Gastroesophageal sphincter (tissue), 4 donors: ENCODE measurements at places on chromosomes 1 and 21.

DNA sequence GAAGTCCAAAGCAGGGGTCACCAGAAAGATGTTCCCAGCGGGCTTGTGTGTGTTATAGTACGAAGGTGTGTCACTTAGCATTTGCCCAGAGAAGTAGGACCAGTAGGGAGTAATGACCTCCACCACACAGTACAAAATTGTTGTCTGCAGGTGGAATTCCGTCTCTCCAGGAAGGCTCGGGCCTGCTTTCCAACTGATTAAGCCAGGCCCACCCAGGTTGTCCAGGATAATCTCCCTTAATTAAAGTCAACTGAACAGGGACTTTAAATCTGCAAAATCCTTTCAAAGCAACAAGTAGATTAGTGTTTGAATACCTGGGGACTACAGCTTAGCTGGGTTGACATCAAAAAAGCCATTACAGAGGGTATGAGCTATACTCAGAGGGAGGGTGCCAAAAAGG, 131.3 kb downstream of the BACH1 start:
- ATAC-seq, result no peak

GRCh38 chr1:91605566-91605965, 104.9 kb downstream of the CDC7 start:
- no peak for ATAC-seq

DNA sequence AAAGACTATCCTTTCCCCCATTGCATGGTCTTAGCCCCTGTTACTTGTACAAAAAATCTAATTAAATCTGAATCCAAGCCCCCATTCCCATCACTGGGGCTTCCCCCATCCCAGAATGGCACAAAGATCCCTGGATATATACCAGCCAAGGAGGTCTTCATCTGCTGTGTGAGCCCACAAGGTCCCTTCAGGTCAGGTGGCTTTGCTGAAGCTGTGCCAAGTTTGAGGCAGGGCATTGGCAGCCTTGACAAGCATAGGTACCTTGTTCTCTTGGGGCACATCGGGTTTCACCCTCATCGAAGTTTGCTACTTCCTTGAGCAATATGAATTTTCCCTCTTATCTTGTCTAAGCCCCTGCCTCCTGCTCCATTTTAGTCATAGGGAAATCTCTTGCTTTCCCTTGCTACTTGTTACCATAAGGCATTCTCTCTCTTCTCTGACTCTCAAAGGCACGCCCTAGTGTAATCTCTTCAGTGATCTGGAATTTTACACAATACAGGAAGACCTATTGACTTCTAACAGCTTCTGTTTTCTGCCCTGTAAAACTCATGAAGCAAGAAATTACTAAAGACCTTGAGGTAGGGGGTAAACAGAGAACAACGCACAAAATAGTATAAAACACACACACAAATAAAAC, 71.4 kb upstream of the COG2 start:
- no peak for ATAC-seq

DNA sequence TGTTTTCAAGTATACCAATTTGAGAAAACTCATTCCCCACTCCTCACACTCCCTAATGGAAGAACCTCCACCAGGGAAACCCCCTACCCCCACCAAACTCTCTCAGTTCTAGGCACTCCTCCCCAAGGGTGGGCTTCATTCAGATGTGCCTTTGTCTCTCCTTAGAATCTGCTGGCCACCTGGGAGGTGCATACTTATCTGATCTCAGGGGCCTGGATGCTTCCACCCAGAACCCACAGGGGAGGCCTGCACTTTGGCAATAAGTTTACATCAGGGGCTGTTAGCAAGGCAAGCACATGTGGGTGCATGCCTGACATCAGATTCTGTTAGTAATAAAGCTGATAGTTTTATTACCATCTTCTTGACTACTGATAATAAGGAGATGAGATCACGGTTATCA, 32.5 kb upstream of the SLAMF9 start:
- no peak for ATAC-seq

DNA sequence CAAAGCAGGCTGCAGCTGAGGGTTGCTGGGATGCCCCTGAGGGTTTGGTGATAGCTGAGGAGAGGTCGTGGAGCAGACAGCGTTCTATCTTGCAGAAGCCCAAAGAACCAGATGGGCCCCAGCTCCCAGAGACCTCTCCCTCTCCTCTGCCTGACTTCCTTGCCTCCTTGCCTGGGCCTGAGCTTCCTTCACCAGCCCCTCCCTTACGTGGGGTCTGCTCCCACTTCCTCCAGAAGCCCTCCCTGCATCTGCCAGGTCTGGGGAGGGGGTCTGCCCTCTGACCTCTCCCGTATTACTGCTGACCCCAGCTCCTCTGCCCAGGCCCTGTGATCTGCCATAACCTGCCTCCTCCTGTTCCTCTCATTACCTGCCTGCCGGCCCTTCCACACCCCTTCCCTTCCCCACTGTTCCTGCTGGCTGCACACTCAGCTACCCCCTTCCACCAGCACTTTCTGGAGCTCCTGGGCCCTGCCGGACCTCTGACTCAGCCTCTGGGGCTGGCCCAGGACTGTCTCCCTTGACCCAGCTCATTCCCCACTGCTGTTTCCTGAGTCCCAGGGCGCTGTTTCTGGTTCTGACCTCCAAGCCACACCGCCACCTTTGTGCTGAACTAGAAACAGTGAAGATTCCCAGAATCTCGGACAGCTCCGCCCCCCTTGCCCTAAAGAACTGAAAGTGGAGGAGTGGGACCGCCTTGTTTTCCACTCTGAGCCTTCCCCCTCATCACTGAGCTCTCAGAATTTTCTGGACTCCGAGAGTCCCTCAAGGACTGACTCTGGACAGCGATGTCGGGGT, 237.7 kb upstream of the C1orf174 start:
- ATAC-seq, result no peak

DNA sequence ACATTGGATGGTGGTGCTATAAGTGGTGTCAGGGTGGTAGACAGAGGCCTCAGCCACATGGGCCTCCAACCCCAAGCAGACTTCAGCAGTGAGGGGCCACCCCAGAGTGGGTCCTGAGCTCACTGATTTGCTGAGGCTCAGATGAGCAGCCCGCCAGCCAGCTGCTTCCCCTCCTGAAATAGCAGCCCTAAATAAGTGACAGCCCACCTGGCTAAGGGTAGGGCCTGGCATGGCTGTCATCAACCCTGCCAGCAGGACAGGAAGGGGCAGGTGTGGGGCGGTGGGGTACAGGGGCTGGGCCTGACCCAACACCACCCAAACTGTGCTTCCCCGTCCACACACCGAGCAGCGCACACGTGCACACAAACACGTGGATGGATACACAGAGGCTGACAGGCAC, 79.3 kb downstream of the GRIK3 start:
- no peak for ATAC-seq

DNA sequence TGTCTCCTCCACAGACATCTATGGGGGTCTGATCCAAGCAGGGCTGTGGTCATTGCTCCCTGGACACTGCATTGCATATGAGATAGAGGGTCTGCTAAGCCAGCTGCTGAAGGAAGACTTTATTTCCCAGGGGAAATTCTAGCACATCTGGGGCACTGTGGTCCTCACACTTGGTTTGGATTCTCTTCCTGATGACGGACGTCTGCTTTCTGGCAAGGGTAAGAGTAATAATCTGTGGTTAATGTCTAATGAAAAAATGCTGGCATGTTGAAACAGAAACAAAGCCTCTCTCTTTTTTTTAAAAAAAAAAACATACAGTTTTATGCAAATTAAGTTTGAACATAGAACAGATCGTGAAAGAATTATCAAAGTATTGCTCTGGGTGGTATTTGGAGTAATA, 553.9 kb downstream of the DPYD start:
- ATAC-seq, result no peak

DNA sequence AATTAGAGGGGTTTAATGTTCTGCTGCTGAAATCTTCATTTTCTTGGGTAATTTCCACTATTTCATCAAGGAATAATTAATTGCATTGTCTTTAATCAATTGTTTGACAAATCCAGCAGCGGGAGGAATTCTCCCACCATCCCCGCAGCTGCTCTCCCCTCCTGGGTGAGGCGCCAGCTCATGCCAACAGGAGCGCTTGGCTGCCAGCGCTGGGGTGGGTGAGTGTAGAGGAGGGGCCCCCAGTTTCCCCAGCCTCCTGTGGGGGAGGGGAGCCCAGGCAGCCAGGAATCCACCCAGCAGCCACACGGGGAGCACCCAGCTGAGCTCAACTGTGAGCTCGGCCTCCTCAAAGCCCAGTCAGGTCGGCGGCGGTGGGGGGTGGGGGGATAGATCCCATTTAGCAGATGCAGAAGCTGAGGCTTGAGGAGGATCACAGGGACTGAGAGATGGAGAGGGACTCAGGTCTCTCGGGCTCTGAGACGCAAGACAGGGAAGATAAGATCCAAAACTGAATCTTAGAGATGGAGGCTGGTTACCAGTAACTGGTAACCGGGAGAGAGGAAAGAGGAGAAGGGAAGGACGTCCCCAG, 46.5 kb downstream of the FOXO6 start:
- no peak for ATAC-seq

DNA sequence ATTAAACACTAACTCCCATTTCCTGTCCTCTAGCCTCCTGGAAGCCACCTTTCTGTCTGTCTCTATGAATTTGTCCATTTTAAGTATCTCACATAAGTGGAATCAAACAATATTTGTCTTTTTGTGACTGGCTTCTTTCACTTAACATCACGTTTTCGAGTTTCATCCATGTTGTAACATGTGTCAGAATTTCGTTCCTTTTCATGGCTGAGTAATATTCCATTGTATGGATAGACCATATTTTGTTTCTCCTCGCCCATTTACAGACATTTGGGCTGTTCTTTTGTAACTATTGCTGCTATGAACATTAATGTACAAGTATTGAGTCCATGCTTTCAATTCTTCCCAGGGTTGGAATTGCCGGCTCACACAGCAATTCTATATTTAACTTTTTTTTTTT, 15.7 kb upstream of the H6PD start:
- no peak for ATAC-seq

DNA sequence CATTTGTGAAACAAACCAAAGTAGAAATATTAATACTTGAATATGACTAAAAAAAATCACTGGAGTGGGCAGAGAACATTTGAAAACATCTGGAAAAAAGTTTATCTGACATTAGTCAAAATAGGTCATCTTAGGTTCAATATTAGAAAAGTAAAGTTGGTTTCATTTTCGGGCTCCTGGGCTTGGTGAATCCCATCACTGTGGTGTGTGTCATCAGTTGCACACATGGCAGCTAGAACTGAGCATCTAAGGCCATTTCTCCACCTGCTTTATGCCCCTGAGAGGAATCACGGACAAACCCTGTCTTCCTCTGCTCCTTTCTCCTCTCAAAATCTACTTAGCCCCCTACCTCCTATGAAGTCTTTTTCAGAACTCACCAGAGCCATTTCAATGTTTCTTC, 5.4 kb downstream of the HSD11B1 start:
- no peak for ATAC-seq

DNA sequence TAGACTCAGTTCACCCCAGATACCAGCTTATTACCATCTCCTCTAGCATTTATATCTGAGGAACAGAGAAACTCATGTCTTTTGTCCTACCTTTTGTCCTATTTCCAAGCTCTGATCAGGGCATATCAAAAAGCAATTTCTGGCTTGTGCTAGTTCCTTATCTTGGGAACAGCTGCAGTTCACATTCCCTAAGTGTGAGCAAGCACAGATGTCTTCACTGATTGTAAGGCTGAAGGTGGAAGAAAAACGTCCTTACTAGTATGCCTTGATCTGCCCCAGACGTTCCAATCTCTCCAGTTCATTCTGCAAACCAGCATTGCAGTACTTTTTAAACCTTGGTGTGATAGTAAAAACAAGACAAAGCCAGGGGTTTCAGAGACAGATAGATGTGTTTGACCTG, 139.8 kb downstream of the NCAM2 start:
- no peak for ATAC-seq

DNA sequence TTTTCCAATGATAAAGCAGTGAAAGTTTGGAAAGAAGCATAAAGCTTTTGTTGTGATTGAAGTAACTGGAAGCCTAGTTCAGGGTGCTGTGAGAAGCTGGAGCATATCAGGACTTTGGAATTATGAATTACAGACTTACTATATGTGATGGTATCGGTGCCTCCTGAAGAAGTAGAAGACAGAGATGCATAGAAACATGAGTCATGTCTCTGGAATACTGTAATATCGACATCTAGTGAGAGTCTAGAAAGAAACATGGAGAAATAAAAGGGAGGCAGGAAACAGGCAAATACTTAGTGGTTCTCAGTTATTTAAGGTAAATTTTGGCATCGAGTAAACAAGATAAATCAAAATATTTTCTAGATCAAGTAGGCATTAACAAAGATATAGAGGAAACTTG, 103.0 kb downstream of the CAMTA1 start:
- ATAC-seq, result no peak

DNA sequence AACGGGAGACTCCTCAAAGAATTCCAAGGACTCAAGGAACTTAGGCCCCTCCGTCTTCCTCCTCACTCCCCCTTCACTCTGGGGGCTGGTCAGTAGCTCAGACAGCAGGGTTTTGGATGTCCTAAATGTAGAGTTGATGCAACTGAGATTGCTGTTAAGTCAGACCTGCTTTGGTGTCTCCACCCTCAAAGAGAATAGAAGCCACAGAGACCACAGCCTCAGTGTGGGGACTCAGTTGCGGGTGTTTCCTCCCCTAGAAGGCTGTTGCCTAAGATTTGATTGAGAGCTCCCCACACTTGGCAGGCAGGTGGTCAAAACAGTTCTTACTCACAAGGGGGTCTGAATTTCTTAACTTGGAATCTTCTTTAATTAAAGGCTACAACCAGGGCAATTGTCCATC, 7.6 kb downstream of the MAN1C1 start:
- no peak for ATAC-seq

DNA sequence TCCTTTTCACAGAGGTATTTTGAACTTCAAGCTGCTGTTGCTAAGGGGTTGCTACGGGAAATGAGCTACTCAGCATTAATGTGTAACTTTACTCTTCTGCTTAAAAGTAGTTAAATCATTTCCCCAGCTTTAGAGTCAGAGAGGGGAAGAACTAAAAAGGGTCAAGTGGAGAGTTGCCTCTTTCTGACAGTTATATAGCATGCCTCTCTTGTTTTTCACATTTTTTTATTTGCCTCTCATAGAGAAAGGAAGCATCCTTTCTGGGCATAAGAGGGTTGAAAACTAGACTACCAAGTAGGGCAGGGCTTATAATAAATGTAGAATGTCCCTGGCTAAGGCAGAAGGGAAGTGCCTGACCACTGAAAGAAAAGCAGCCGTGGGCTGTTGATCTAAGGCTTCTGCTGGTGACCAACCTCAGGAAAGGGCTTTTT, 10.1 kb upstream of the ELAVL4 start:
- no peak for ATAC-seq

GRCh38 chr1:16153999-16154673, 1.7 kb downstream of the EPHA2 start:
- no peak for ATAC-seq

DNA sequence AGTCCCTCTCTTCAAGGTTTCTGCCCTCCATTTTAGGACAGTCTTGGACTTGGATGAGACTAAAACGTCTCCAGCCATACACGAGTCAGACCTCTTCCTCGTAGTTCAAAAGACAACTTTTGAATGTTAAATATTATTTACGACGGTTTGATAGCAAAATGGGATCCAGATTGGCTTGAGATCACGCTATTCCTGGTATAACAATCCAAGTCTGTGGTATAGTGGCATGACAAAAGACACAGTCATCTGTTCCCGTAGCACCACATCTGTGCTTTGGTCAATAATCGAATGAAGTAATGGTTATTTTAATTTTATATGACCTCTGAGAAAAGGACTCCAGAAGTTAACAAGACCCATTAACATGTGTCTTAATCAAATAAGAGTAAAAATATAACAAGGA, 7.0 kb downstream of the PCP4 start:
- ATAC-seq, result no peak
